ENCODE measurements at places on chromosomes 5 and 9.
A peak's percentile ranks its signal among the peaks of the same experiment; 100 is the strongest.

- peak; percentile 55 for DNase-seq
Measured at GRCh38 chr9:123364241-123364824, 8.3 kb downstream of the CRB2 start.

DNA sequence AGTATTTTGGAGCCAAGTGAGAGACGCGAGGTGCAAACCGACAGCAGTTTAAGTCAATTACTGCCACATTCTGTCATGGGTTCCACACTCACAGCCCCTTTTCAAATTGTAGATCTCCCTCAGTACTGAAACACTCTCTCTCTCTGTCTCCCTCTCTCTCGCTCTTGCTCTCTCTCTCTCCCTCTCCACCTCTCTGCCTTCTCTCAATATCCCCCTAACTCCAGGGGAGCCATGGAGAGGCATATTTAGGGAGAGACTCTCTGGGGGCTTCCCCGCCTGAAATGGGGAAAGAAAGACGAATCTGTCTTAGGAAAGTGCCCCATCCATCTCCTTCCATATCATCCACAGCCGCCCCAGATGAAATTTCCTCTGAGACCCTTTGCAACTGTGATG, 1.6 kb downstream of the BRINP1 start:
- no peak for DNase-seq

DNA sequence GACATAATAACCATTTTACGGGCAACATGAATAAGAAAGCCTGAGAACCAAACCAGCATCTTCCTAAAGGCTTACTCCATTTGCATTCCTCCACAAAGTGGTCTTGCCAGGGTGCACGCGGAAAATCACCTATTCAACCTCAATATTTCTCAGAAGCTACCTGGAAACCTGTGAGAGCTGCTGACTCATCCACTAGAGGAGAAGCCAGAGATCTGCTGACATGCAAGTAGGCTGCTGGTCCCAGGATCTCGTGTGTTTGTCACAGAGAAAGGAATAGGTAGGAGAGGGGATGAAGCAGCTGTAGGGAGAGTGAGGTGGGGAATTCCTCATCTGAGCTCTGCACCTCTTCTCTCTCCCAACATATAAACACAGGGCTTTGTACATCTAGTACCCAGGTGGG, 138.1 kb downstream of the ADAMTS12 start:
- DNase-seq, result no peak

DNA sequence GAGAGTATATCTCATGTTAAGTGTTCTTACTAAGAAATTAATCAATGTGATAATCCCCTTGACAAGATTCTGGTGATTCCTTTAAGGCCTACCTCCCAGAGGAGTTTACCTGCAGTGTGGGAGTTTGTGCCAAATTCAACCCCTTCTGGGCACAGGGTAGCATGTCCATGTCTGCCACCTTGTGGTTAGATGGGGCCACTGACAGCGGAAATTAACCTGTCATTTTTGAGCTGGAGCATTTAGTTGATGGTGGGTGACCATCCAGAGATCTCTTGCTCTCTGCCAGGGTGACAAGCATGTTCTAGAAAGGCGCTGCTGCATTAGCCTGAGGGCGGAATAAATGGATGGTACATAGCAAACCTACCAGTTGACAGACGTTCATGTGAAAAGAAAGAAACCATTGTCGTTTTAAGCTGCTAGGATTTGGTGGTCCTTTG, 132.2 kb downstream of the FBXO4 start:
- no peak for DNase-seq

- DNase-seq, result no peak
Measured at GRCh38 chr9:72173080-72173479, 23.8 kb downstream of the GDA start.

GRCh38 chr9:121700165-121700831, 48.9 kb downstream of the DAB2IP start:
- DNase-seq, result no peak

DNA sequence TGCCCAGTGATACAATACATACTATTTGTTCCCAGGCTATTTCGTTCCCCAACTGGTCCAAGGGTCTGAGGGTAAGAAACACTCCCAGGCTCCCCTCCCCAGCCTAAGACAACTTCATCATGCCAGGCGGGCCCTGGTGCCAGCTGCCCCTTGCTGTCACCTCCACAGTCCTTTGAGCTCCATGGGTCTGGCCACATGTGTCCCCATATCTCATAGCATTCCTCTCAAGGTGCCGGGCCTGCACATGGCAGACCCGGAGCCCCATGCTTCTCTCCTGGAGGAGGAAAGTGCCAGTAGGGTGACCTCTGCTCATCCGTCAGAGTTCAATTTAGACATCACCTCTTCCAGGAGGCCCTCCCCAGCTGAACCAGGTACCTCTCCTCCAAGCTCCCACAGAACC, 120.5 kb downstream of the C5orf15 start:
- no peak for DNase-seq

DNA sequence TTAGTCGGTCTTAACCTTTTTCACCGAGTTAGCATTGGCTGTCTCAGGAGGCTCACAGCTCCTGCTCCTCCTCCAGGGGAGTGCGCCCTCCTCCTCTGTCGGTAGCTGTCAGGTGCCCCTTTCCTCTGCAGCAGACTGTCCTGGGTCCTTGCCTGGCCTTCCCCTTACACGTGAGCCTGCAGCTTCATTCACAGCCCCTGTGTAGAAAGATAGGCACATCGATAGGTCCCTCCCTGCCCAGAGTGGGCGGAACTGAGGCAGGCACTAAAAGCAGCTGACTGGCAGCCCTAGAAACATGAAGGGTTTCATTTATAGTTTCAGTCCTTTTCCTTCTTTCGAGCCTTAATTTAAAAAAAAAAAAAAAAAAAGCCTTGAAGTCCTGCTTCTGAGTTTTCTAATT, 17.2 kb downstream of the TENT4A start:
- no peak for DNase-seq

DNA sequence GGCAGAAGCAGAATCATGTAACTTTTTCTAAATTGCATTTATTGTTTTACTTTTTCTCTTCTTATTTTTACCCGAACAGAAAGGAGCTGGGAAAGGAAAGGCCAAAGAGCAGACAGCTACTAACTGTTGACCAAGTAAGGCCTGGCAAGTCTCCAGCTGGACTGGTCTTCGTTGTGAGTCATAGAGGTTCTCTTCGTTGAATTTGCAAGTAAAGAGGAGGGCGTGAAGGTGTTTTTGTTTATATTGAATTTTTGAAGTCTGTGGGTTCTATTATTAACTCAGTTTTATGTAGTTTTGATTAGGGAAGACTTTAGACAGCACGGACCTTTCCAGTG, 416.5 kb upstream of the CCNH start:
- no peak for DNase-seq

- no peak for DNase-seq
Measured at GRCh38 chr9:126261584-126262356, 64.9 kb upstream of the MVB12B start.

GRCh38 chr9:70195456-70195855, 63.3 kb upstream of the SMC5 start:
- no peak for DNase-seq

DNA sequence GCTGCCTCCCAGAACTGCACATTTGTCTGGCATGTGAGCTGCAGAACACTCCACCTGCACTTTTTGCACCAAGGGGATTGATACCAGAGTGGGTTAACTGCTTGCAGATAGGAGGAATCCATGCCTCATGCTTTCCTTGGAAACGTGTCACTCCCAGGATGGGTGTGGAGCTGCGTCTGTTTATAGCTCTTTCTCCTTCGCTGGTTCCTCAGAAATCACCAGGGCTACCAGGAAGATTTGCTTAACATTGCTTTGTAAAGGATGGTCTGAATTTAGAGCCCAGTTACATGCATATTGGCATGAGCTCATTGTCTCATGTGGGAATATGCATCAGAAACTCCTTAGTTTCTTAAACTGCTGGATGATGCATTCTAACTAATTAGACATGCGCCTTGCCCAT, 234.6 kb downstream of the GADD45G start:
- peak; percentile 53 for DNase-seq

- DNase-seq, result no peak
Measured at GRCh38 chr5:107724642-107725041, 53.9 kb upstream of the EFNA5 start.

DNA sequence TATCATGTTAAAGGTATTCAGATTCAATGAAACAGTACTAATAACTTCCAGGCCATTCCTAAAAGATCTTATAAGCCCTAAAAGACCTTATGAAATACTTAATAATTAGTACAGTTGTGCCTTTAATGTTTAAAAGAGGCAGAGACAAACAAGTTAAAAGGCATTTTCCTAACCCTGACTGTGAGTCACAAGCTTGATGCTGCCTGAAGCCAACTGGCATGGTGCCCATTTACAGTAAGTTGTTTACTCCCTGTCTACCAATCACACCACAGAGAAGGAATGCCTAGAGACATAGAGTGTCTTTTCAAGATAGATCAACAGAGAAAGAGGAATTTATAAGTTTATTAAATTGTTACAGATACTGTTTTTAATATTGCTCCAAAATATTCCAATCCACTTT, 47.8 kb downstream of the NR3C1 start:
- peak; percentile 82 for DNase-seq

DNA sequence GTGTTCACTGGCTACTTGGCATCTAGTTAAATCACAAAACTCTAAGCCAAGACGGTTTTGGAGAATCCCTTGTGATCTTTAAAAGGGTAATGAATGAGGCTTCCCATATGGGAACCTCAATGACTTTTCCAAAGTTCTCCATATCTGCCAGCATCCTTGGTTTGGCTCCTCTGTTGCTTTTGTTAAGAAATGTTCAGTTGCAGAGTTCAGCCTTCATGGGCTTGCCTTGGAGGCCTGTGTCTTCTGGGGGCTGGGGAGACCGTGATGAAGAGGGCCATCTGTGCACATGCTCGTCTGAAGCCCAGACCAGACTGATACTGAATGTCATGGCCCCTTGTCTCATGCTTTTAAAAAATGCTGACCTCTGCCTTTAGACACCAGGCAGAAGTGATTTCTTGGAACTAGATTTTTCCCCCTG, 84.3 kb downstream of the RAI14 start:
- DNase-seq, result no peak

- DNase-seq, result no peak
Measured at GRCh38 chr5:75473463-75473862, 38.0 kb downstream of the CERT1 start.

GRCh38 chr9:126720036-126720435, 84.8 kb upstream of the ZBTB43 start:
- DNase-seq, result no peak

- DNase-seq, result no peak
Measured at GRCh38 chr5:109713453-109713852, 23.7 kb downstream of the MAN2A1 start.

GRCh38 chr5:14406554-14406849, 175.1 kb upstream of the OTULINL start:
- DNase-seq, result no peak

GRCh38 chr9:135612981-135613910, 26.1 kb downstream of the GLT6D1 start:
- DNase-seq, result no peak

DNA sequence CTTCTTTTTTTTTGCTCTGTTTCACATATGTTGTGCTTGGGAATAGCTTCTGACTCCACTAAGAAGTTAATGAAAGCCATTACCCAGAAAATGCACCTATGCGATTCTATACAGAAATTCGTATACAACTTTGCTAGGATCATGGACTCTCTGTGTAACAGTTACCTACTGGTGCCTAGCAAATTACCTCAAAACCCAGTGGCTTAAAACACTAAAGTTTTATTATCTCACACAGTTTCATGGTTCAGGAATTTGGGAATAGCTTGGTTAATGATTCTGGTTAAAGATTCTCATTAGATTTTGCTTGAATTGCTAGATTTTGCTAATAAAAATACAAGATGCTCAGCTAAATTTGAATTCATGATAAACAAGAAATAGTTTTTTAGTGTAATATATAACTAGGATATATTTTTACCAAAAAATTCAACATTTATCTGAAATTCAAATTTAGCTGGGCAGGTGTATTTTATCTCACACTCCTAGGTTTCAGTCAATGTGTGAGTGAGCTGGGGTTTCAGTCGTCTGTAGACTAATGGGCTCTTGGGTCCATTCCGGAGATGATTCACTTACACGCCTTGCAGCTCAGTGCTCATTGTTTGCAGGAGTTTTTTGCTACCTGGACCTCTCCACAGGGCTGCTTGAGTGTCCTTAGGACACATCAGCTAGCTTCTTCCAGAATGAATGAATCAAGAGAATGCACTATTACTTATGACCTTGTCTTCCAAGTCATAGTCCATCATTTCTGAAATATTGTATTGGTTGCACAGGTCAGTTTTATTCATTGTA, 75.1 kb downstream of the MROH2B start:
- no peak for DNase-seq

DNA sequence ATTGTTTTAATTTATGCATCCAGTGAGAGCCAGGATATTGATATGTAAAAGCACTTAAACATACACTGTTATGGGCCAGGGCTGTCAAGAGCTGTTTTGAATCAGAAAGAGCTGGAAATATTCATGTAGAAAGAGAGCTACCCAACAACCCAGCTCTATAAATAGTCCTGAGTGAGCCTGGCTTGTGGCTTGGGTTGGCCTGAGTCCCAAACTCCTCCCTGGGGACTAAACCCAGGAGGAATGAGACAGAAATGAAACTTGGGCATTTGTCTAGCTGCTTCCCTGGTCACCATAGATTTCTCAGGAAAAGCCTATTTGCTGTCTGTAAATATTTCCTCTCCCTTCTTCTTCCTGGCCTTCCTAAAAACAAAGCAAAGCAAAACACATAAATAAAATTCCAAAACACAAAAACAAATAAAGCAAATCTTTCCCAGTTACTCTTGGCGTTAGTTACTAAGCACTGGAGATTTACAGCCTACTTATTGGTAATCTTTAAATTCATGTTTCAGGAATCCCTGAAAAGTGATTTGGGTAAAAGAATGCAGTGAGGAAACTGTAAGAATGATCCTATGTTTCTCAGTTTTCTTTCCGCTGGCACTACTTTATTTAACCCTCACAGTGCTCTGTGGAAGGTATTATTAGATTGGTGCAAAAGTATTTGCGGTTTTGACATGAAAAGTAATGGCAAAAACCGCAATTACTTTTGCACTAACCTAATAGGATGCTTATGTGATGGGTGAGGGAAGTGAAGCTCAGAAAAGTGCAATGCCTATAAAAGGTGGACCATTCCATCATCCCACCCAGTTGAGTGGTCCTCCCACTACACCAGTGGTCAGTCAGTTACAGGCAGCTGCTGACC, 111.8 kb downstream of the CARTPT start:
- peak; percentile 38 for DNase-seq

DNA sequence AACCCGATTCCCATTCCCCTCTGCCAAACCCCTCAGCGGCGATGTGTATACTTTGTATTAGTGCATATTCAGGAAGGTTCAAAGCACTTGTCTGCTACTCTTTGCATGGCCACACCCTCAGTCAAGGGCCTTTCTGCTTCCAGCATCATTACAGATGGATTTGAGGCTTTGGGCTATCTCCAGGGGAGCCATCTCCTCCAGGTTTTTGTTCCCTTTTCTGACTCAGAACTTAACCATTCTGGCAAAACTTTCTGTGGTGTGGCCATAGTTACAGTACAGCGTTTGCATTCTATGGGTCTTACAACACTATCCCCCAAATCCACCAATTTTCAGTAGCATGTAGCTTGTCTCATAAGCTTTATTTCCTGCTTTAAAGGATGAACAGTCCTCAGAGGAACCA, 36.0 kb upstream of the SVEP1 start:
- no peak for DNase-seq
